ENCODE measurements at places on chromosomes 11 and 22. TPM values are rescaled to one million over a fixed set of nuclear protein-coding genes. Genes with fewer than 3 reads are reported as not detected.

- peak overlapping the region; percentile 83 for H3K4me3 ChIP-seq
- peaks cover 13% of the 10 kb centered on the region for H3K4me1 ChIP-seq
- DNase-seq: peak; percentile 64
- H3K36me3 ChIP-seq: no peaks in the 10 kb centered on the region
- H3K27ac ChIP-seq: peak overlapping the region; percentile 95
- H3K27me3 ChIP-seq: no peaks in the 10 kb centered on the region
Measured at GRCh38 chr11:44950031-44950624, 555 bp downstream of the TP53I11 start.

GRCh38 chr22:44192098-44192815 is 11.5 kb downstream of the PARVG start:
- no peak overlapping the region for H3K4me3 ChIP-seq
- H3K4me1 ChIP-seq: no peaks in the 10 kb centered on the region
- no peaks in the 10 kb centered on the region for H3K27me3 ChIP-seq
- no peaks in the 10 kb centered on the region for H3K36me3 ChIP-seq
- no peak overlapping the region for H3K27ac ChIP-seq

DNA sequence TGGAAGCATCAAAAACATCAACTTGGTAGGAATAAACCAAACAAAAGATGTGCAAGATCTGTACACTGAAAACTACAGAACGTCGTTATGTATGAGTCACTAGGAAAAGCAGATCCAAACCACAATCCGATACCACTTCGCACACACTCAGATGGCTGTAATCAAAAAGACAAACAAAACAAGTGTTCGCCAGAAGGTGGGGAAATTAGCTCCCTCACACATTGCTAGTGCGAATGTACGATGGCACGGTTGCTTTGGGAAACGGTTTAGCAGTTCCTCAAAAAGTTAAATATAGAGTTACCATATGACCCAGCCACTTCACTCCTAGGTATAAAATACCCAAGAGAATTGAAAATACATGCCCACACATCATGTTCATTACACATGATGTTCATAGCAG is 14.8 kb upstream of the CARD10 start:
- H3K36me3 ChIP-seq: no peaks in the 10 kb centered on the region
- DNase-seq: no peak
- peaks cover 8% of the 10 kb centered on the region for H3K4me1 ChIP-seq

Gene TLCD5
- 0.62 TPM for total RNA-seq

GRCh38 chr11:45717526-45717925 is 52.1 kb upstream of the CHST1 start:
- no peaks in the 10 kb centered on the region for H3K27me3 ChIP-seq
- H3K4me3 ChIP-seq: no peak overlapping the region
- DNase-seq: no peak
- no peaks in the 10 kb centered on the region for H3K4me1 ChIP-seq
- no peaks in the 10 kb centered on the region for H3K36me3 ChIP-seq

DNA sequence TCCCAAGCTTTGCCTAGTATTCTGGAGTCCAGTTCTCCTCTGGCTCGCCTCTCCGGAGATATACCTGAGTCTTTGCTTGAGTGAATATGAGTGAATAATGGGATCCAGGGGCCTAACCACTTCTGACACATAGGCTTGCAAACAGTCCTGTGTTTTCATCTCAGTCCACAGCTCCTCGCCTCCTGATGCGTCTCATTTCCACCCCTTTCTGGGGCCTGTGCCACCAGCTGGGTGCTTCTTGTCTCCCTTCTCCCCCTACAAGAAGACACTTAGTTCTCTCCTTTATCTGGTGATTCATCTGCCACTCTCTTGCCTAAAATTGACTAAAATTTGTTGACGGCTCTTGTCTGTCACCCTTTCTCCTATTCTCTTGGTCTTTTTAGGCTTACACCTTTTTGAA is 44.6 kb downstream of the SFI1 start:
- H3K36me3 ChIP-seq: no peaks in the 10 kb centered on the region
- DNase-seq: no peak

GRCh38 chr11:64234647-64235379 is 429 bp downstream of the VEGFB start:
- peak overlapping the region; percentile 62 for H3K27ac ChIP-seq
- H3K4me3 ChIP-seq: peak overlapping the region; percentile 68
- peaks cover 16% of the 10 kb centered on the region for H3K4me1 ChIP-seq
- H3K27me3 ChIP-seq: no peaks in the 10 kb centered on the region

GRCh38 chr11:45530111-45530510 is 135.3 kb downstream of the CHST1 start:
- H3K27me3 ChIP-seq: no peaks in the 10 kb centered on the region
- no peaks in the 10 kb centered on the region for H3K36me3 ChIP-seq
- DNase-seq: no peak
- no peak overlapping the region for H3K27ac ChIP-seq
- H3K4me3 ChIP-seq: no peak overlapping the region

GRCh38 chr11:9840460-9841004 is 176.7 kb downstream of the SWAP70 start:
- no peak for DNase-seq
- no peak overlapping the region for H3K27ac ChIP-seq
- H3K27me3 ChIP-seq: no peaks in the 10 kb centered on the region
- no peak overlapping the region for H3K4me3 ChIP-seq

DNA sequence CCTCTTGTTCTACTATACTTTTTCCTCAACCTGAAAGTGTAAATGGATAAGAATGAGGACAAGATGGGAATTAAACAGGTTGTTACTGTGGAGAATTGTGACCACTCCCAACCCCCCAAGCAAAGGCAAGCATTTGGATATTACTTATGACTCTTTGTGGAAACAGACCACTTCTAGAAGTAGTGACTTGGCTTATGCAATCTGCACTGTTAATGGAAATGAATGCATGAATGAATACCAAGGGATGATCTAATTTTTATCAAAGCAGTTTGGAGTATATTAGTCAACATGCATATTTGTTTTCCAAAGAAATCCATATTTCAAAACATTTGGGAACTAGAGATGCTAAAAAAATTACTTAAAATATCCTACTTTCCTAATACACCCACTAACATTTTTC is 35.3 kb downstream of the AMOTL1 start:
- no peak overlapping the region for H3K27ac ChIP-seq
- DNase-seq: no peak
- H3K36me3 ChIP-seq: no peaks in the 10 kb centered on the region
- H3K4me1 ChIP-seq: no peaks in the 10 kb centered on the region
- no peaks in the 10 kb centered on the region for H3K27me3 ChIP-seq

GRCh38 chr11:102226702-102227490 is 90.4 kb upstream of the BIRC3 start:
- no peak overlapping the region for H3K27ac ChIP-seq
- H3K4me3 ChIP-seq: no peak overlapping the region
- no peaks in the 10 kb centered on the region for H3K4me1 ChIP-seq
- H3K27me3 ChIP-seq: no peaks in the 10 kb centered on the region
- H3K36me3 ChIP-seq: no peaks in the 10 kb centered on the region

Gene SLC22A9
- total RNA-seq: not detected
